ENCODE measurements at places on chromosomes 2 and 18.

DNA sequence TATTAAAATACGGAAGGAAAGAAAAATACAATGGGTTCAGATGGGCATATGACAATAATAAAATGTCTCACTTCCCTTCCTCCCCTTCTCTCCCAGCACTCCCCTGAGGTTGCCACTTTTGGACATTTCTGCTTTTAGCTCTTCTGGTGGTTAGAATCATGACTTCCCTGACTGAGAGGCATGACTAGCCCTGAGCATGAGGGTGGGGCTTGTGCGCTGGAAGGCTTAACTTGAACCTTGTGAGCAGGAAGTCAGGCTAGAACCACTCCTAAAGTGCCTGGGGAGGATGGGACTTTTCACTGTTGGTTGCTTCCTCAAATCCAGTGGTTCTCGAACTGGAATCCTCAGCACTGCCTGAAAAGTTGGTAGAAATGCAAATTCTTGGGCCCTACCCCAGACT is 19.7 kb upstream of the ARHGAP25 start:
- no peak for DNase-seq

GRCh38 chr18:22094358-22094734 is 75.0 kb upstream of the GATA6 start:
- no peak for DNase-seq

DNA sequence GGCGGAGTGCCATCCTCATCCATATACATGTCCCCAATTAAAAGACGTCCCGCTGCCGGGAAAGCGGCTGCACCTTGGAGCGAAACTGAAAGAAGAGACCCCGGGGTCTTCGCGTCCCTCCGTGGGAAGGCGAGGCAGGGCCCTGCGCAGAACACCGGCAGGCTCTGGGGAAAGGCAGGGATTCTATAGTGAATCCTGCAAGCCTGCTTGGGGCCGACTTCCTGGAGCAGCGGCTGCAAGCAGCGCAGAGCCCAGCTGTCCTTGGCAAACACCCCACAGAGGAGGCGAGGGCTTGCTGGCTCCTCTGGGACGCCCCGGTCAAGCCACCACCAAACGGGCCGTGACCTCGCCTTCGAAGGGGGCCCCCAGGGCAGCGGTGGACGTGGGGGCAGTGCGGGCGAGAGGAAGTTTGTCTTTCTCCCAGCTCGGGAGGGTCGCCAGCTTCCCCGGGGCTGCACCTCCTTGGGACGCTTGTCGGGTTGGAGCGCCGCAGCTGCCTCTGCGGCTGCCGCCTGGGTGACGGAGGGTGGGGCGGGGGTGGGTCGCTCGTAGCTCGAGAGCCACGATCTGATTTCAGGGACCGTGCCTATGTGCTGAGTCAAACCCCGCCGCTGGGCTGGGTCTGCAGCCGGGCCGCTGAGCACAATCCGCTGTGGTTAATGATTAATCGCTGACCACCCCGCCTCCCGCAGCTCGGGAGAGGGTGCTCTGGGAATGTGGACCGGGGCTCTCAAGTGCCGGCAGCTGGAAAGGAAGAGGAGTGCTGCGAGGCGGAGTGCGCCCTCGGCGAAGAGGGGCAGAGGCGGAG is 486 bp upstream of the GPR39 start:
- peak; percentile 93 for DNase-seq

DNA sequence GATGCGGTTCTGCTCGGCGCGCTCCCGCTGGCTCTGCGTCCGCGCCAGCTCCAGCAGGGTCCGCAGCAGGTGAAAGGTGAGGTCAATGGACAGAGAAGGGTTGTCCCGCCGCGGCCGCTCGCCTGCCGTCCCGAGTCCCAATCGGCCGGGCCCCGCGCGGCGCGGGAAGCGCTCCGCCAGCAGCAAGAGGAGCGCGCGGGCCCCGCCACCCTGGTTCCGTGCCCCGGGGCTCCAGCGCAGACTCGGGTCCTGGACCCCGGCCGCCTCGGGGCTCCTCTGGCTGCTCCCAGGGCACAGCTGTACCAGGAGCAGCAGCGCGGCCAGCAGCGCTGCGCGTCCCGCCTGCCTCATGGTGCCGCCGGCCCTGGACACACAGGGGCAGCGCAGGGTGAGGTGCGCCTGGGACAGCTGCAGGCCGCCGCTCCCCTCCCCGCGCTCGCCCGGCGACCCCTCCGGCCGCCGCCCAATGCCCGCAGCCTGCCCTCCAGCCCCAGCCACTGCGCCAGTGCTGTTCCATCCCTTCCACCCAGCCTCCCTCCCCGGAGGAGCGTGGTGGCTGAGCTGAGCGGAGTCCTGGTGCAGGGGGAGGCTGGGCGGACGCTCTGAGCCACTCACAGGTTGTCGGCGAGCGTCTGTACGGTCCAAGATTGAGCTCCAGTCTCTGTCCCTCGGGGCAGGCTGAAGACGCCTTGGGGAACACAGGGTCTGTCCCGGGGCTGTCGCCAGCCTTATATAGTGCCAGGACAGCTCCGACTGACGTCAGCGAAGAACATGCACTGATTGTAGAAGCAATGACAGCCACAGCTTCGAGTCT is 493 bp downstream of the UCN start:
- DNase-seq = no peak

- no peak for DNase-seq
Observed at GRCh38 chr18:12569791-12570190, 88.1 kb downstream of the SPIRE1 start.

DNA sequence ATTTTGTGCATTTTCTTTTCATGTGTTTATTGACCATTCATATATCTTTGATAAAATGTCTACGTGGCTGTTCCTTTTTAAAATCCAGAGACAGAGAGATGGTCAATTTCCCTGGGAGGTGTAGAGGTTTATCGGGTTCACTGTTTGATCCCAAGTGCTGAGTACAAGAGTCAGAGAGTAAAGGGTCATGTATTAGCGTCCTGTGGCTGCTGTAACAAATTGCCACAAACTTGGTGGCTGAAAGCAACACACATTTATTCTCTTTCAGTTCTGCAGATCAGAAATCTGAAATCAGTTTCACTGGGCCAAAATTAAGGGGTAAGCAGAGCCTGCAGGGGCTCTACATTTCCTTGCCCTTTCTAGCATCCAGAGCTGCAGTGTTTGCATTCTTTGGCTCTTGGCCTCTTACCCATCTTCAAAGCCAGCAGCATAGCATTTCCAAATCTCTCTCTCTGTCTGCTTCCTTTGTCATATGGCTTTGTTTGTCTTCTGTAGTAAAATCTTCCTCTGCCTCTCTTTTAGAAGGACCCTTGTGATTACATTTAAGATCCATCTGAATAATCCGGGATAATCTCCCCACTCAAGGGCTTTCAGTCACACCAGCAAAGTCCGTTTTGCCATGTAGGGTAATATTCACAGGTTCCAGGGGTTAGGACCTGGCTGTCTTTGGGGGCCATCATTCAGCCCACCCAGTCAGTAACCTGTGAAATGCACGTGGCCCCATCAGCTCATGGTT is 49.9 kb downstream of the TMEM17 start:
- DNase-seq = no peak

DNA sequence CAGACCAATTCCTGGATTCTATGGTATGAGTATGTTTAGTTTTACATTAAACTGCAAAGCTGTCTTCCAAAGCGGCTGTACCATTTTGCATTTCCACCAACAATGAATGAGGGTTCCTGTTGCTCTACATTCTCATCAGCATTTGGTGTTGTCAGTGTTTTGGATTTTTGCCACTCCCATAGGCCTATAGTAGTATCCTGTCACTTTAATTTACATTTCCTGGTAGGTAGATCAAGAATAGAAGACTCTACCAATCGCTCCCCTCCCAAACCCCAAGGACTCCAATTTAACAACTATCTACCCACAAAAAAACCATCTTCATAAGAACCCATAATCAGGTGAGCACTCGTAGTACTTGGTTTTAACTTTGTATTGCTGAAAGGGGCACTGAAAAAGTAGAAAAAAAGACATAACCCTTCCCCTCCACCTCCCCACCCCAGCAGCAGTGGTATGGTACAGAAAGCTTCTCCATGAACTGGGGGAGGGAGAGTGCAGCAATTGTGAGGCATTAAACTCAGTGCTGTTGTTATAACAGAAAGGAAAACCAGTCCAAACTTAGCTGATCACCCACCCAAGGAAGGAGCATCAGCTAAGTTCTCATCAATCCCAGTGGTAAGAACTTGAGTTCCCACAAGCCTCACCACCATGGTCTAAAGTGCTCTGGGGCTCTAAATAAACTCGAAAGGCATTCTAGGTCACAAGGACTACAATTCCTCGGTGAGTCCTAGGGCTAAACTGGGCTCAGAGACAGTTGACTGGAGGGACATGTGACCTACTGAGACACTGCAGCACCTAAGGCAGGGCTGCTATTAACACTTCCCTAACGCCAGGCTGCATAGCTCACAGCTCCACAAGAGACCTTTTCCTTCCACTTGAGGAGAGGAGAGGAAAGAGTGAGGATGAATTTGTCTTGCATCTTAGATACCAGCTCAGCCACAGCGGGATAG is 35.5 kb upstream of the CYTIP start:
- no peak for DNase-seq
